GM12864 (cell line): ENCODE measurements at places on chromosomes 2 and 18.
A peak's percentile ranks its signal among the peaks of the same experiment; 100 is the strongest.

DNA sequence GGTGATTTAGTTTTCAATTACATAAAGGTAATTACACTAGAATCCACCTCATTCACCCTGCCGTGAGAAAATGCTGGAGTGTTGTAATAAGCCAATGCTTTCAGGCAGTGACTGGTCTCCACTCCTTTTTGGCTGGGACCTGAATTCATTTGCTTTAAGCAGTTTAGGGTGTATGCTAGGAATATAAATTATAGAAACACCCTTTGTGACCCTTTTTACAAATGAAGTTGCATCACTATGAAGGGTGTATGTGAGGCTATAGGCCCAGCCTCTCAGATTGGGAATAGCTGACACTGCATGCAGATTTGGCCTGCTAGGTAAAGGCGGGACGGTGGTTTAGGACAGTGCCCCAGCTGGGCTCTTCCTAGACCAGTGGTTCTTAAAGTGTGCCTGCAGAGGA lies 50.8 kb upstream of the NFE2L2 start:
- DNase-seq = no peak

DNA sequence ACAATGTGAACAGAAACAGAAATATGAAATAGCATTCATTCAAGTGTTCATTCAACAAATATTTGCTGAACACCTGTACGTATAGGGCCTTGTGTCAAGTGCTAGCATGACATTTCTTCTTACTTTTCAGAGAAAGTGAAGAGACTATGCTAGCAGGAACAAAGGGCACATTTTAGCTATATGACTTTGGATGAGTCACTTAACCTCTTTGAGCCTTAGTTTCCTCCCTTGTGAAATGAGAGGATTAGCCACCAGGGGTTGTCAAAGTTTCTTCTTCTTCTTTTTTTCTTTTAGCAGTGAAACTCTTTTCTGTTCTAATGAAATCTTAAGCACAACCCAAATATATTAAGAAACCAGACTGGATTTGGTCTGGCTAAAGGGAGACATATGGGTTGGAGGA lies 53.1 kb downstream of the FIGN start:
- no peak for DNase-seq

GRCh38 chr18:22434973-22435608 lies 17.4 kb upstream of the CTAGE1 start:
- DNase-seq = no peak

- no peak for DNase-seq
These were observed 580 bp downstream of the NEDD4L start for GRCh38 chr18:58044370-58045241.

GRCh38 chr2:196225213-196225612 lies 53.8 kb upstream of the STK17B start:
- DNase-seq = no peak

DNA sequence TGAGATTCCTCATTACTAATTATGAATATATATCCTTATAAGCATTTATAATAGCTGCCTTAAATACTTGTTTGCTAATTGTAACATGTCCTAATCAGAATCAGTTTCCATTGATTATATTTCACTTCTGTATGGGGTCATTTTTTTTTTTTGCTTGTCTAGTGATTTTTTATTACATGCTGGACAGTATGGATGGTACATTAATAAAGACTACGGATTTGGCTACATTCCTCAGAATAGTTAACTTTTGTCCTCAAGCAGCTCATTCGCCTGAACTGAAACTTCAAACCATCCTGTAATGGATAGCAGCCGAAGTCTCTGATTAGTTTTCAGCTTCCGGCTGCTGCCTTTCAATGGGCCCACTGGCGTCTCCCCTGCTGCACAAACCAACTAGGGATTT lies 11.7 kb downstream of the TGIF1 start:
- DNase-seq = no peak

DNA sequence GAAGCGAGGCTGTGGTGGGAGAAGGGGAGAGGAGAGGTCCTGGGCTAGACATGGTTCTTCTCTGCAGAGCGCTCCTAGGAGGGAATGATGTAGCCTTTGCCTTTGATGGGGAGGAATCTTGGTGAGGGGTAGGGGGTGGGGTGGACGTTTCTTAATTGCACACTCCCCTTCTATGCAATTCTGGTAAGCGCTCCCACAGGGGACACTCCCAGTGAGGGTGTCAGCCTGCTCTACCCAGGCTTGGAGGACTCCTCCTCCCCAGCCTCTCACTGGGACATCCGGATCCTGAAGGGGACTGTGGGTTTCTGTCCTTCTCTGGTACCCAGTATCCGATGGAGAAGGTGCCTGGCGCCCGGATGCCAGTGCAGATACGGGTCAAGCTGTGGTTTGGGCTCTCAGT lies 114.3 kb downstream of the DYSF start:
- no peak for DNase-seq

- no peak for DNase-seq
These were observed 35.8 kb downstream of the HS1BP3 start for GRCh38 chr2:20615068-20615465.

DNA sequence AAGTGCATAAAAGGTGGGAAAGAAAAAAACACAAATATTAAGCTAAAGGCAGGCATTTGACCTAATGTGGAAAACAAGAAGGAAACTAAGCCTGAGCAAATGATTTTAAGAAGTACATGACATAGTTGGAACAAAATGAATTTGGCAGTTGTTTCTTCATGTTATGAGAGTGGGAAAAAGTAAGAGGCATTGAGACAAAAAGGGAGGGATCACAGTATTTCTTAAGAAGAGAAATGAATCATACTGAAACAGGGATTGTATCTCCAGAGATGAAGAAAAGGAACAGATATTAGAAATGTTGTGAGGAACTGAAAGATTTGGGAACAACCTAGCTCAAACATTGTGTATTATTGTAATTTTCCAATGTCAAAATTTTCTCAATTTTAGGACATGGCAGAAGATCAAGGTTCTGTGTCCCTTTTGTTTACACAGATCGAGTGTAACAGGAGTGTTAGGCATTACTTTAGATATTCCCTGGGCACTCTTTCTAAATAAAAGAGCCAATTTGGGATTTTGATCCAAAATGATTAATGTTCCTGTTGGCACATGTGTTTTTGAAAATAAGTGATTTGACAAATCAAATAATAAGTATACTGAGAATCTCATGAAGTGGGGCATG lies 98.6 kb downstream of the CALCRL start:
- DNase-seq = no peak

- no peak for DNase-seq
These were observed 83.7 kb upstream of the VRK2 start for GRCh38 chr2:57962861-57963260.

DNA sequence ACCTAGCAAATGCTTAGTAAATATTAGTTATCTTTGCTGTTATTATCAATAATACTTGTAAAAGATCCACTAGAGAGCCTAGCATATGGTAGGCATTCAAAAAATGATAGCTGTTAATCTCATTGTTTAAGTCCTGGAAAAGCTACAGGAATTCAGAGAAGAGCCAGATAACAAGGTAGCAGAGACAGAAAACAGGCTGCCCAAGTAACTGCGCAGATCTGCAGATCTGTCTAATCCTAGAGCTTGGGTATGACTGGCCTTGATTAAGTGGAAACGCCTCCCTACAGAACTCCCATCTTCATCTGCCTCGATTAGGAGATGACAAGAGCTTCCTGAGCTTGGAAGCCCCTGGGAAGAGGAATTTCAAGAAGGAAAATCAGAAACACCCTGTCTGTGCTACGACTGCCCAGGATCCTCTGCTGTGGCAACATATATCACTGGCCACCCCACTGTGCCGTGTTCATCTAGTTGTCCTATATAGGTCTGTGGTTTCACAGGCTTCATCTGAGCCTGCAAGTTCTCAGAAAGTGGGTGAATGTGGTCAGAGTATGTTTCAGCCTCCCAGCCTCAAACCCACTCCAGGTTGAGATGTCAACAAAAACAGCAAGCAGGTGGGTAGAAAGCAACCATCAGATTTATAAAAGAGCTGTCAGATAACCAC lies 151.5 kb upstream of the PKDCC start:
- DNase-seq = peak; percentile 51

DNA sequence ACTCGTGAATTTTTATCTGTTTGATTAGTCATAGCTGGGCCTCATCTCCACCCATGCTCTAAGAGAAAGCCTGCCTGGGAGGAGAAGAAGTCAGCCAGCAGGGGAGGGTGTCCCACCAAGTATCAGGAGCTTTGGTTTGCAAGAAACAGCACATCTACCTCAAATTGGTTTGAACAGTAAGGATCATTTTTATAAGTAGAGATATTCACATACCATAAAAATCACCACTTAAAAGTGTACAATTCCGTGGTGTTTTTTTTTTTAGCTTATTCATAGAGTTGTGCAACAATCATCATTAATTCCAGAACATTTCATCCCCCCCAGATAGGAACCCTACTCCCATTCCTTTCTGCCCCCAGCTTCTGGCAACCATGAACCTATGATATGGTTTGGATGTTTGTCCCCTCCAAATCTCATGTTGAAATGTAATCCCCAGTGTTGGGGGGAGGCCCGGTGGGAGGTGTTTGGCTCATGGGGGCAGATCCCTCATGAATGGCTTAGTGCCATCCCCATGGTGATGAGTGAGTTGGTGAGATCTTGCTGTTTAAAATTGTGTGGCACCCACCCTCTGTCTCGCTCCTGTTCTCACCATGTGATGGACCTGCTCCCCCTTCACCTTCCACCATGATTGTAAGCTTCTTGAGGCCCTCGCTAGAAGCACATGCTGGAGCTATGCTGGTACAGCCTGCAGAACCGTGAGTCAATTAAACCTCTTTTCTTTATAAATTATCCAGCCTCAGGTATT lies 36.2 kb upstream of the HS6ST1 start:
- no peak for DNase-seq

DNA sequence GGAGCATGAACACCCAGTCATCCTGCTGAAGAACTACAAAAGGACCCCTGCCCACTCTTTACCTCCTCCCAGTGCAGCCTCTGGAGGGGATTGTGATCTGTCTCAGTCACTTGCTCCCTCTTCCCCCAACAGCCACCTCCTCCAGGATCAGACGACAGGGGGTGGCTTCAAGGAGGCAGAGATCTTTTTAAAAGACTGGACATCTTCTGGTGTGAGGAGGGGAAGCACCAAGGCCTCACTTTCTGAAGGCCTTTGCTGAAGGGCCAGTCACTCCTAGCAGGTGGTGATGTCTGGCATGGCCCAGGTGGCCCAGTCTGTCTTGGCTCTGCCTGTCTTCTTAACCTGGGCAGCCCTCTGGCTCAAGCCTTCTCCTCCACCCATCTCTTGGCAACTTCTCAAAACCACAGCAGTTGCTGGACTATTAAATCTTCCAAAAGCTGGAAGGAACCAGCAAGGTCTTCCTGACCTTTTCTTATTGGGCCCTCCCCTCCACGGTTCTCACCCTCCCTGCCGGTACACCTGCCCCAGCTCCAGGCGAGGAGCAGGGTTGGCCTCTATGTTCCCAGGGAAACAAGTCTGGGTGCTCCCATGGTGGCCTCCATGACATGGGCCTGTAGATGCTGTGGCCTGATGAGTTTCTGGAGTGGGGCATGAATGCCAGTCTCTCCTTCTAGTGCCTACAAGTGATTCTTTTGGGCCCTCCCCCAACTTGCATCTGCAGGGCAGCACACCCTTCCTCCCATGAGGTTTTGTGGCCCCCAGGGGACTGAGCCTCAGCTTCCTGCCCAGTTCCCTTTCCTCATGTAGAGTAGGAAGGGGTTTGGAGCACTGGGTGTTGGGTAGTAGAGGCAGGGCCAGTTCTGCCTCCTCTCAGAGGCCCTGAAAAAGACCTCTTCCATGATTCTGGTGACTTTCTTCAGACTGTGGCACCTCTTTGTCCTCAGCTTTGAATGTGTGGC lies 5.0 kb upstream of the ATP6V1B1 start:
- DNase-seq = no peak

DNA sequence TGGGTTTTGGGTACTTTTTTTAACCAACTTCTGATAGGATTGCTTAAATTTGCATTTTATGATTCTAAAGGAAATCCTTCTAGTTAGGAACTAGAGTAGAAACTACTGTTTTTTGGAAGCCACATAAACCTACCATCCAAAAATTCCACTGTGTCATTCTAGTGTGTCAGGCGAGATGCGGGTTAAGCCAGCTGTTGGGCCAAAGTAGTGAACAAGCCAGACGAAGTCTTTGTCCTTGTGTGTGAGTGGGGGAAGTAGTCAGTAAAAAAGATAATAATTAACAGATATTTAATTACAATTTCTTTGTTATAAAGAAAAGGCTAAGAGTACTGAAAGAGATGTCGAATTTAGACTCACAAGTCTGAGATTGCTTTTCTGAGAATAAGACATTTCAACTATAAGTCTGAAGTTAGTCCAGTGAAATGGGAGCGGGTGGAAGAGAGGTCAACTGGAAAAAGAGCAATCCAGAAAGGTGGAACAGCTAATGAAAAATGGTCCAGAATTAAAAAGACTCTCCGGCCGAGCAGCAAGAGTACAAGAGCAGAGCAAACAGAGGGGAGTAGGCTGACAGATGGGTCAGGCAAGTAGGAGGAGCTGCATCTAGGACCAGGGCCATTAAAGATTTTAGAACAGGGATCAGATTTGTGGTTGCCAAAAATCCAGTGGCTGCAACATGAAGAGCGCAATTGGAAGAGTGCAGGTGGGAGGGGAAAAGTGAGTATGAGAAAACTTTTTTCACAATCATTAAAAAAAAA lies 1.5 kb downstream of the EPB41L5 start:
- no peak for DNase-seq

- no peak for DNase-seq
These were observed 42.4 kb downstream of the MEIS1 start for GRCh38 chr2:66477135-66477842.

- DNase-seq = no peak
These were observed 41.4 kb downstream of the SCN3A start for GRCh38 chr2:165162466-165162865.

- DNase-seq = no peak
These were observed 622.6 kb downstream of the EPHA4 start for GRCh38 chr2:220949466-220949865.

DNA sequence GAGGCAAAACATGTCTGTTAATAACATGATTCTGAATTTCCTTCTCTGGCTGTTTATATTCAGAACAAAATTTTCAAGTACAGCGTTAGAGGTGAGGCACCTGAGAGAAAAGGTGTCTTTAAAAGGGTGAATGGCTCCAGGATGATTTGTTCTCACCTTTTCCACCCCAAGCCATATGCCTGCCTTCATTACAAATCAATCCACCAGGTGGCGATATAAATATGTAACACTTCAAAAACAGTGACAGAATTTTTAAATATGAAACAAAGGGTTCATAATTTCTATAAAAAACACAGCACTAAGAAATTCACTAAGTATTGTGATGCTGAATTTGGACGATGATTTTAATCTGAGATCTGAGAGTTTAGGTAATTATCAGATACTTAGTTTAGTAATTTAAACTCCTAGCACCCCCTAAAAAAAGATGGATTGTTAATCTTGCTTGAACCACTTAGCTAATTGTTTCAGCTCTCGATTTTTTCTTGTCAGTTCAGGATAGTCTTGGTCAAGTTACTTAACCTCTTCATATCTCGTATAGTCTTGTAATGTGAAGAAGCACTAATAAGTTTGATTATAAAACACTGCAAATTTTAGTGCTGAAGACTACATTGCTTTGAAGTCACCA lies 528.8 kb downstream of the CPS1 start:
- no peak for DNase-seq

- no peak for DNase-seq
These were observed at the start of gene SPTBN1 for GRCh38 chr2:54455563-54456361. Gene SPTBN1 (plus strand): TSS chr2:54456327. CDS start chr2:54526419, 70,092 bp downstream.

GRCh38 chr2:28436525-28437051 lies 43.9 kb downstream of the FOSL2 start:
- DNase-seq = no peak
